ENCODE measurements at places on chromosomes 2 and 18. TPM values are rescaled to one million over a fixed set of nuclear protein-coding genes. Genes with fewer than 3 reads are reported as not detected.
A peak's percentile ranks its signal among the peaks of the same experiment; 100 is the strongest.

DNA sequence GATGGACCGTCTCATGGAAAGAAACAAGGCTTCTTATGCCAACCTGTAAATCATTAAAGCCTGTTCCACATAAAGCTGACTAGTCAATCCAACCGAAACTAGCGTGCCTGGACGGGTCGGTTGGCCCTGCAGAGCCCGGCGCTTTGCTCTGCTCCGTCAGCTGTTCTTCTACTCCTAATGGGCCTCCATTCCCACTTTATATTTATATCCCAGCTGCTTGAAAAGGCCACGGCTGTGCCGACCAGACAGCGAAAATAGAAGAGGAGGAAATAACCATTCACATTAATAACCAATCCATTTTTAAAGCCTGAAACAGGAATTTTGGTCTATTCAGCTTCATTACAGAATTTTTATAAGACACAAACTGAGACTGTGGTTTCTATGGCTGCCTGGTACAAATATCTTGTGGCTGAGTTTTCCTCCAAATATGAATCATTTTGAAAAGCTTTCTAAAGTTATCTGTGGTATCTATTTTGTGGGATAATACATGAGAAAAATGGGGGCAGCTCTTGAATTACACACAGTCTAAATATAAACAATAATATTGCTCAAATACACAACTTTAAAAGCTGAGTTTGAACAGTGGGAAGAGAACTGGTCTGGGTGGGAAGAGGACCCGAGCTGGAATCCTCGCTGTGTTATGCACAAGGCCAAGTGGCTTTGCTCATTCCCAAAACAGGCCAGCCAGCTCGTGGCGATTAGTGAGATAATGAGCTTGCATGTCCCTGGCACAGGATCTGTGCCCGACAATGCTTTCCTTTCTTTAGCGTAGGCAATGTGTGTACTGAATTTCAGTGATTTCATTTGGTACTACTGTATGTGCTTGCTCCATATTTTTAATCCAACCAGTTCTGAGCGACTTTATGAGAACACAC is 10.5 kb upstream of the FAM124B start:
- no peak for DNase-seq

GRCh38 chr2:71071681-71072398 is 3.4 kb downstream of the NAGK start:
- DNase-seq: peak; percentile 34

The OXER1 gene
- not detected for total RNA-seq

The SNRNP200 gene
- 31.9 TPM for total RNA-seq

The CHRNG gene
- total RNA-seq: not detected

DNA sequence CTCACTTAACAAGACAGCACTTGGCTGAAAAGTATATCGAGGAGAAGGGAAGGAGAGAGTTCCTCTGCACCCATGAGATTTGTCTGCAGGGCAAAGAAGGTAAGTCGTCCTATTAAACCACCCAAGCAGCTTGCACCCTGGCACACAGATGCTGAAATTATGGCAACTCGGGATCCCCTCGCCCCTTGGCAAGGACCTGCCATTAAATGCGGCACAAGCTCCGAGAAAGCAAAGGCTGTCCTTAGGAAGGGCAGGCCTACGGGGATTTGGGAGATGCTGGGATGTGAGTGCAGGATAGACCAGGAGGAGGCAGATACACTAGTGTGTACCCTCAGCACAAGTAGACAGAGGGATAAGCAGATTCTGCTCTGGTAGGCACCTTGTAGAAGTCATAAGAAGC is 191.5 kb downstream of the ALK start:
- no peak for DNase-seq

The ECEL1 gene
- total RNA-seq: not detected

DNA sequence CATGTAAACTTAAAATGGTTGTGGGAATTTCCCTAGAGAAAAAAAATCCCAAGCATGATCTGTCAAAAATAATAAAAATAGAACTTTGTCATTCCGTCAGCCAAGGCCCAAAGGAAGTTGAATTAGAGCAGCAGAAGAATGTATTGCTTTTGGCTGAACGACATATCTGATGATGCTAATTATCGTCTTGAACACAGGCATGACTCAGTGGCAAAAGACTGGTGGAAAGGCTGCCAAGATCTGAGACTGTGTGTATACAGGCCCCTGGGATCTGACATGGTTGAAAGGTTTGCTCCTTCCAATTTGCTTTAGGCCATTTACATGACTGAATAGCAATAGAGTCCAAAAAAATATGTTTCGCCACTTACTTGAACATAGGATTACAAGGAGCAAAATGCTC is 1057.1 kb upstream of the CRIM1 start:
- peak; percentile 40 for DNase-seq

The CYS1 gene
- total RNA-seq: 0.05 TPM

- peak; percentile 60 for DNase-seq
Observed at GRCh38 chr2:112065966-112066365, 10.9 kb downstream of the TMEM87B start.

DNA sequence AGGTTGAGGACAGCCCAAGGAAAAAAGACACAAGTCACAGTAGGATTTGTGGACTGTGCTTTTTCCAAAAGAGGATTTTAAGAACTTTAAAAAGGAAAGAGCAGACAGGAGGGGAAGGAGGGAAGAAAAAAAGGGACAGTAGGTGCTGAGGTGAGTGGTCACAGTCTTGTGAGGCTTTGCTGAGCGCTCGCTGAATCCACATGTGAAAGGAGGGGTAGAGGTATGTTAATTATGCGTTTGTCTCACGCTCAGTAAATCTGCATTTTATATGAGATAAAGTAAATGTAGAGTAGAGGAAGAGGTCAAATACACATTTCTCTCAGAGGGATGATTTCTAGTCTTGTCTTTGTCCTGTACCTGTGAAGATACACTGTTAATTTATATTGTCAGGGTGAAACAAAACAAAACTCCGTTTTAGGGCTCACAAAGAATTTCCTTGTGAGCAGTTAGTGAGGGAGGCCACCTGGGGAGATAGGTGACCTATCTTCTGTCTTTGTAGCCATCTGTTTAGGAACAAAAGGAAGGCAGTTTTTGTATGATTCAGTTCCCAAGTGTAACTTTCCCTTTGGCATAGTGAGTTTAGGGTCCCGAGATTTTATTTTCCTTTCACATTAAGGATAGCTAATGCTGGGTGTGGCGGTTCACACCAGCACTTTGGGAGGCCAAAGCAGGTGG is 25.3 kb downstream of the GNAL start:
- DNase-seq: no peak

GRCh38 chr2:113818382-113818951 is 62.0 kb upstream of the SLC35F5 start:
- DNase-seq: peak; percentile 99

- DNase-seq: peak; percentile 15
Observed at GRCh38 chr2:75787532-75788132, 76.9 kb upstream of the GCFC2 start.

The CRIM1 gene
- total RNA-seq: 113 TPM

- DNase-seq: peak; percentile 24
Observed at GRCh38 chr2:230677201-230677946, 35.3 kb upstream of the CAB39 start.

GRCh38 chr2:180516232-180516631 is 464.2 kb upstream of the UBE2E3 start:
- DNase-seq: no peak

GRCh38 chr2:98801286-98801685 is 70.4 kb upstream of the MGAT4A start:
- no peak for DNase-seq

The DSG2 gene
- 30.0 TPM for total RNA-seq

DNA sequence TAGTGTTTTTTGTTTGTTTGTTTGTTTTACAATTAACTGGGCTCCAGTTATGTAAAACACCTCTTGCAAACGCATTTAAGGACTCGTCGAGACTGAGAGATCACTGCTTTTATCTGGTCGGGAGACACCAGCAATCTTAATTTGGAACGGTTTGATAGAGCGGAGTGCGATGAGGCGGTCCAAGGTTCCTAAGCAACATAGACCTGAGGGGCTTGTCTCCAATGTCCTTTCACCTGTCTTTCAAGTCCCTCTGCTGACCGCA is 729 bp upstream of the SELENOI start:
- no peak for DNase-seq

DNA sequence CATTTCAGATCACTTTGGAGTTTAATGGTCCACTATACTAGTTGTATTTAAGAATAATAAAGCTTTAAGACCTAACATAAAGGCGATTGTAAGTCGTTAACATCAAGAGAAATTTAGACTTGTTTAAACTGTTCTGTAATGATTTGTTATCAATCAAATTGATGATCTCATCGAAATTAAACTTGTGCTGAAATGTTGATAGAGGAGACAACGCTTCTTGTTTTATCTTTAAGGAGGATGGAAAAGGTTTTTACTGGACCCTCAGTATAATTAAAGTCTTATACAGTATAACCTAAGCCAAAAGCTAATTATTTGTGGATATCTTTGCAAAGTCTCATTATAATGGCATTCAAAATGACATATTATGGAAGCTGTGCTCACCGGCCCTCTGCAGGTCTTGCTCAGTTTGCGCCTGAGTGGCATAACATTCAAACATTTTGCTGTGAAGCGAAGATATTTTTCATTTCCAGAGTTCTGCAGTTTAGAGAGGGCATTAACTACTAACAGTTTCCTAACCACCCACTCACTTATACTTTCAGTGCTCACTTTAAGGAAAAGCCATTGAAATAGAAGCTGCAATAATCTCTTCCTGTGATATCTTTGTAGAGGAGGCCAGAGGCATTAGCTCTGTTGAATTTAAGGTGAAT is 1.4 kb upstream of the SERTAD2 start:
- DNase-seq: peak; percentile 16

DNA sequence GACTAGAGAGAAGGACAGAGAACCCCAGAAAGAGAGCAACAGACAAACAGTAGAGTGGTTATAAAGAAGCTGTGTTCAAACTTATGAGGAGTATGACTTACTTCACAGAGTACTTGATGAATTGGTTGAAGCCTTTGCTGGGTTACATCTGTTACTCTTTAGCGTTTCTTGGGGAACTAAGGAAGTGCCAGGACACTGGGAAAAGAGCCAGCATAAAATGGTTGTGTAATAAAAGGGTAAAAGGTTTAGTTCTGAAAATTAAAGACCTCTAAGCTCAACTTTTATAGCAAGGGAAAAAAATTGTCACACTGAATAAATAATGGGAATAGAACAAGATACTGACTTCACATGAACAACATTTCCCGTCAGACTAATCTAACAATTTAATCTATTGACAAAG is 17.0 kb upstream of the STAT4 start:
- DNase-seq: peak; percentile 12

The SERPINB10 gene
- not detected for total RNA-seq
